MG63 (cell line): ENCODE measurements at places on chromosomes 3 and 15. TPM values are rescaled to one million over a fixed set of nuclear protein-coding genes. Genes with fewer than 3 reads are reported as not detected.

DNA sequence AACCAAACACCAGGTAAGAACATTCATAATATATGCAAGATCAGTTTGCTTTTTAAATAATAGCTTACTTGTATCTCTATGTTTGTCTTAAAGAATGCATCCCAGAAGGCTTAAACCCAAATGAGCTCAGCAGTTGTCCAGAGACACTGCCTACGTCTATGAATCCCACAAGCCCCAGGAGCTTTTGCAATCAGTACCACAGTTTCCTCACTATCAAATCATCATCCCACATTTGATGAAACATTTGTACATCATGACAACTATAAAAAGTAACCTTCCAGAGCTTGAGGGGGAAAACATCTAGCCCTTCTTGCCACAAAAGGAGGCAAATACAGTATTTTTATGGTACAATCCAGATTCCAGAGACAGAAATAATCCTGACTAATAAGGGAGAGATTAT lies 63.7 kb downstream of the ATP8B4 start:
- DNase-seq, result no peak

DNA sequence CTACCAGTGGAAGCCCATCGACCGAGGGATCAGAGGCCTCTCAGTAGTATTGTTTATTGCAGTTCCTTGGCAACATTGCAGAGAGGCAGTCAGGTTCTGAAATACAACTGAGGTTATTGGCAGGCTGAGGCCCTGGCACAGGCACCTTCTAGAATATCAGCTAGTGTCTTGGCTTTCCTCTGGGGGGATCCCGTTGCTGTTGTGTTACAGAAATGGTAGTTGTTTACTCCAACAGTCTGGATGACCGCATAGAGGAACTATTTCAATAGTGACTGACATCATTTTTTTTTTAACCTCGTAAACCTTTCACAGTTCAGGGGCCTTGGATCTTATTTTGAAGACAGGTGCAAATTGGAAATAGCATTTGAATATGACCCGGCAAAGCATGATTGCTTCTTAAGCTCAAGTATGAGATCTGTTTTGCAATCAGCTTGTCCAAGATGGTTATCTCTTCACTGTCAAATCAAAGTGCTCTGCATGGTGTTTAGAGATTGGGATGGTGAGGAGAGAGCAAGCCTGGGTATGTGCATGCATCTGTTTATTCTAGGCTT lies 63.9 kb downstream of the PGPEP1L start:
- peak; percentile 51 for DNase-seq

- no peak for DNase-seq
These were observed 20.6 kb downstream of the NCK1 start for GRCh38 chr3:136882571-136882970.

DNA sequence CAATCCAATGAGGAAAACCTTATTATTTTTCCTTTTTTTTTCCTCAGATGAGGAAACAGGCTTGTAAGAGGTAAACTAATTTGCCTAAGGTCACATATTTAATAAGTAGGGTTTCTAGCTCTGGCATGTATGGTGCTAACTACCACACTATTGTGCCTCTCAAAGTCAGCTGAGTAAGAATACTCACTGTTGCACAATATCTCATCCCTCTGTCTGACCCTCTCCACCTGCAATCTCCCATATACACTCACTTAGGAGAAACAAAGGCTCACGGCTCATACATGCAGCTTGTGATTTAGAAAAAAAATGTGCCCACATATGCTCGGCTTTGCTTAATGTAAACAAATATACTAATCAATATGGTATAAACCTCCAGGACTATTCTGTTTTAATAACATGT lies 10.4 kb upstream of the ARIH1 start:
- no peak for DNase-seq

- no peak for DNase-seq
These were observed 199.5 kb upstream of the WNT5A start for GRCh38 chr3:55686426-55687254.

DNA sequence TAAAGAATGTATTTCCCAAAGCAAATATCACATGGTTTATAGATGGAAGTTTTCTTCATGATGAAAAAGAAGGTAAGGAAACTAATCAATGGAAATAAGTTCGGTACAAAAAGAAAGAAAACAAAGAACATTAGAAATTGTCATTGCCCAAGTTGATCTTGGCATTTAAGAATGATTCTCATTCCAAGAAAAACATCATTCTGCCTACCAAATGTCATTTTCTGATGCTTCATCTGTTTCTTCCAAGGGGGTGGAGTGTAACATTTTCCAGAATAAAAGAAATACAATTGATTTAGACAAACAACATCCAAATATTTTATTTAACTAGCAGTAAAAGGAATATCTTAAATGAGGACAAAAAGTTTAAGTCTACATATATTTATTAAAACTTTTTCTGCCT lies 3.0 kb upstream of the ZBED2 start:
- no peak for DNase-seq

DNA sequence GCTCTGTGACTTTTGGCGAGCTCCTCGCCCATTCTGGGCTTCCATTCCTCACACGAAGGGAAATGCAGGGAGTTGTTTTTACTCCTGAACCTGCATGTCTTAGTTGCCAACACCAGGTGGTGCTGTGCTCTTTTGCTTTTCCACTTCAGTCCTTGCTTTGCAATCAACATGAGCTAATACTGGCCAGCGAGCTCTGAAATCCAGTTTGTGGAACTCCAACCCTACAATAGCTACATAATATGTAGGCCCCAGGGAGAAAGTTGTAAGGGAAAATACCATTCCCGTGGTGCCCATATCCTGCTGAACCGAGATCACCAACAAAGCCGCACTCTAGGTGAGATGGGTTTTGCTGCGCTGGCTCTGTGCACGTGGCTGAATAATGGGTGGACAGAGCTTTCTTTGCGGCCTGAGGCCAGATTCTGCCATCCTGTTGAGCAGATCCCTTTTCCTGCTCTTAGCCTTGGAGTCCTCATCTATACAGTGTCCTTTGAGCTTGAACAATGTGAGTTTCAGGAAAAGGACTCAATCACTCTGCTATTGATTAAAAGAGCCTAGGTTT lies 25.0 kb downstream of the LSM3 start:
- peak; percentile 36 for DNase-seq

STAB1 gene
- total RNA-seq, result not detected in 2 replicates

ZIC4 gene
- 1.5 and 2.2 TPM in 2 replicates for total RNA-seq
